ENCODE measurements at places on chromosomes 7 and 10. TPM values are rescaled to one million over a fixed set of nuclear protein-coding genes. Genes with fewer than 3 reads are reported as not detected.

AEBP1 gene
- total RNA-seq = 81.9 TPM

LZTS2 gene
- total RNA-seq = 41.8 TPM

DNA sequence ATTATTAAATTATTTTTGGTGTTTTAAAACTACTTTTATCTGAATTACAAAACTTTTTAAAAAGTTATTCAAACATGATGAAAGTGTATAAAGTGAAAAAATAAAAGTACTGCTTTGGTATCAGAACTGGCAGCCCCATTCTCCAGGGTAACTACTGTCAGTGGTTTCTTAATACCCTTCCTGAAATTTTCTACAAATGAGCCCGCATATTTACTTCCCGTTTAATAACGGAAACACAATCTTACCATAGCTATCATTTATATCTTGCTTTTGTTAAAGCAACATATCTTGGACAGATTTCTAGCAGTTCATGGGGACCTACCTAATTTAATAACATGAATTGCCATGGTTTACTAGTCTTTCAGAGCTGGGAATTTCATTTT lies 249.9 kb downstream of the RNLS start:
- H3K27ac ChIP-seq = no peak overlapping the region
- DNase-seq = no peak
- no peaks in the 10 kb centered on the region for H3K4me1 ChIP-seq
- H3K4me3 ChIP-seq = no peak overlapping the region
- no peaks in the 10 kb centered on the region for H3K27me3 ChIP-seq
- H3K36me3 ChIP-seq = no peaks in the 10 kb centered on the region

GRCh38 chr7:20238754-20239324 lies 21.7 kb upstream of the MACC1 start:
- no peak overlapping the region for H3K4me3 ChIP-seq
- no peaks in the 10 kb centered on the region for H3K36me3 ChIP-seq

DNA sequence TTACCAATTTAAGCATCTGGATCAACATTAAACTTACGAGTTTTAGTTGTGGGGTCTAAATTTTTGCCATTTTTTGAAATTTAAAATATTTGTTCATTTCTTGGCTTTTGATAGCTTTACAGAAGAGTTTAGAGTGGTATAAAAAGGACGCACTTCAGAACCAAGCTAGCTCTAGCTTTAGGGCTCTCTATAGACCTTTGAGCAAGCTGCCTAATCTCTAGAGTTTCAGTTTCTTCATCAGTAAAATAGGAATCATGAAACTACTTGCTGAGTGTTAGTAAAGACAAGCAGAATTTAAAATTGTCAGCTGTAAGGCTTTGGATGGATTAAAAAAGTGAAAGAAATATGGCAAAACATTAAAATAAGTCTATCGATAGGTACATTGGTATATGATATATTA lies 266.5 kb downstream of the IPMK start:
- no peak overlapping the region for H3K27ac ChIP-seq
- H3K4me3 ChIP-seq = no peak overlapping the region
- H3K36me3 ChIP-seq = no peaks in the 10 kb centered on the region
- no peaks in the 10 kb centered on the region for H3K27me3 ChIP-seq
- no peak for DNase-seq

GRCh38 chr10:90530521-90530920 lies 327.3 kb downstream of the HTR7 start:
- no peaks in the 10 kb centered on the region for H3K27me3 ChIP-seq
- H3K4me1 ChIP-seq = no peaks in the 10 kb centered on the region
